NCI-H510A (cell line): ENCODE measurements at places on chromosomes 13 and 19.

DNA sequence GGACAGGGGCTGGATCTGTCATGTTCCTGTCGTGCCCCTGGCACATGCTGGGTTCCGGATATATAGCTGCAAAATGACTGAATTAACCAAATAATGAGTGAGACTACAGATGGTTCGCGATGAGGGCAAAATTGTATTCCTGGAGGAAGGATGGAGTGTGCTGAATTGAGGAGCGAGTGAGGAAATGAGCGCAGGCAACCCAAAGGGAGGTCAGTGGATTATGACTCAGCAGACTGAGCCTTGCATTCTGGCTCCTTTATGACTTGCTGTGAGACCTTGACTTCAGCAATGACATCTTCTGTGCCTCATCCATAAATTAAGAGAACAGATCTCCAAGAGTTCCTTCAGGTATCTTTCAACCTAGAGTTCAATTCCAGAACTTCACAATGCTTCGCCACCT is 115.0 kb upstream of the CLDN10 start:
- no peak for DNase-seq

DNA sequence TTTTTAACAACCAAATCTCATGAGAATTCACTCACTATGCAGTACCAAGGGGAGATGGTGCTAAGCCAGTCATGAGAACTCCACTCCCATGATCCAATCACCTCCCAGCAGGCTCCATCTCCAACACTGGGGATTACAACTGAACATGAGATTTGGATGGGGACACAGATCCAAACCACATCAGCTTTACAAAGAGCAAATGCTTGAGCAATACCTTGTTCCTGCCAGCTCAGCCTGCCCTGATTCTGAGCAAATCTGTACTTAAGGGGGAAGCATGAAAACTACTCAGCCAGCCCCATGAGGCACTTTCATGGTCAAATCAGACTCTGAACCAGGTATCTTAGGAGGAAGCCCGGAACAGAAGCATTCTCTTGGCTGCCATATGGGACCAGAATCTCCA is 259.9 kb downstream of the TBC1D4 start:
- DNase-seq = no peak

- DNase-seq = no peak
These were observed 33.9 kb upstream of the CEACAM8 start for GRCh38 chr19:42628411-42629140.

GRCh38 chr19:16232568-16232967 is 34.9 kb downstream of the AP1M1 start:
- no peak for DNase-seq
